H4 (cell line): ENCODE measurements at places on chromosomes 3 and 15. TPM values are rescaled to one million over a fixed set of nuclear protein-coding genes. Genes with fewer than 3 reads are reported as not detected.

RTP4 gene
- total RNA-seq, result 16.6 and 18.7 TPM in 2 replicates

IGSF10 gene
- total RNA-seq, result under 0.01 and 0.77 TPM in 2 replicates

GHSR gene
- not detected in 2 replicates for total RNA-seq

ALDH1A2 gene
- not detected in 2 replicates for total RNA-seq

MYL3 gene
- total RNA-seq, result not detected in 2 replicates

NR1I2 gene
- not detected in 2 replicates for total RNA-seq

TGM5 gene
- total RNA-seq, result not detected in 2 replicates

GALNT15 gene
- total RNA-seq, result not detected in 2 replicates

LMAN1L gene
- 0.10 TPM in 1 of 2 replicates, not detected in the other for total RNA-seq

FURIN gene
- total RNA-seq, result 8.1 and 16.9 TPM in 2 replicates

GOLGA6D gene
- not detected in 2 replicates for total RNA-seq

- no peak for DNase-seq
Observed at GRCh38 chr3:136546720-136547119, 205.5 kb downstream of the STAG1 start.

GRCh38 chr3:183265834-183266417, 12.9 kb downstream of the B3GNT5 start:
- DNase-seq, result peak; percentile 73

DNA sequence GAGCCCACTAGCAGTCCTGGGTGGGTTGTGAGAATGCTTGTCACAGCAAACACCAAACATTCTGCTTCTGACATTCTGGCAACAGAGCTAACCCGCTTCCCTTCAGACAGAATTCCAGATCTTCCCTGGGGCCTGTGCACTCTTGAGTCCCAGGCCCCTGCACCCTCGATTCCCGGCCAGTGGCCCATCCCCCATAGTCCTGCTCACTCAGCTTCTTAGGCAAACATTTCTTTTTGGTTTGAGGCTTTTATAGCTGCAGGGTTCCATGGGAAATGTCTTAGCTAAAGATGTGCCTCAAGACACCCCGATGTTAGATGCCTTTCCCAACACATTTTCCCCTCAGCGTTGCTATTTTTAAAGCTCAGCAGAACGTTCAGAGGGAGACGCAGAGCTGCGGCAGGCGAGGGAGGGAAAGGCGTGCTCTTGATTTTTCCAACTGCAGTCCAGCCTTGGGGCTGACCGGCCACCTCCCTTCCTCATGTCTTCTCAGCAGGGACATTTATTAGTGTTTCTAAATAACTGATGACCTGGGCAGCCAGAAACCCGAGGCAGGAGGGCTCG, 35.2 kb downstream of the ABTB1 start:
- DNase-seq, result no peak

DNA sequence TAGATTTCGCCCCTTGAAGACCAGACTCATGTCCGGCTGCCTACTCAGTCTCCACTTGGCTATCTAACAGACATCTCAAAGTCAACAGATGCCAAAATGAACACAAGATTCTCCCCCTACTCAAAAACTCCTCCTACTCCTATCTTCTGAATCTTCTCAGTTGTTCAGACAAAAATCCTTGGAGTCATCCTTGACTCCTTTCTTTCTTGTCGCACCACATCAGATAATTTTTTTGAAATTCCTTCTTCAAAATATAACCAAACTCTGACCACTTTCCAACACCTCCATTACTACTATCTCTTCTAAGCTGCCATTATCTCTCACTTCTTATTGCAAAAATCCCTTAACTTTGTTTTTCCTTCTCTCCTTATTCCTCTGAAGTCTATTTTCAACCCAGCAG, 141.9 kb upstream of the SLC7A14 start:
- DNase-seq, result no peak

DNA sequence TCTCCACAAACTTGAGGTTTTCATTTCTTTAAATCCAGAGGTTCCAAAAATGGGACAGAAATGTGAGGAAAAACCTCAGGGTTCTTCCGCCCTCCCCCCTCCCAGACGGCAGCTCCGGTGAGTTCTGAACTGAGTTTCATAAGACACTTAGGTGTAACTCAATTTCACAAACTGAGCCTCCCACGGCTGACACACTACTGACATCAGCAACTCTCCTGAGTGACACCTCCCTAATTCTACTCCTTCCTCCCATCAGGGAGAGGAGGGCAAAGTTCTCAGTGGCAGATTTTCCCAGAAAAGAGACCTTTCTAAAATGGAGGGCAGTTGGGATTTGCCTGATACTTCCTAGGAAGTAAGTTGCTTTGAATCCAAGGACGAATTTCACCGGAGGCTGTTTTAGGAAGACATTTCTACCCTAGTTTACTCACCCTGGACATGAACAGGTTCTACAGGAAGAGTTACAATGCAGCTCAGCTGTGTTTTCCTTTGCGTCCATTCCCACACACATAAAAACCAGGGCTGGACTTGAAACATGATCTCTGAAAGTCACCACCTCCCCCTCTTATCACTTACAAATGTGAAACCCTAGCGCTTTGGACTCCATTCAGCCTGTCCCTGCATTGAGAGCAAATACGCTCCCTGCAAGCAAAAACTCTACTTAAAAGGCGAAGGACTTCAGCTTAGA, 78.1 kb upstream of the LMOD3 start:
- DNase-seq, result no peak

GRCh38 chr3:5194341-5194740, 6.8 kb downstream of the EDEM1 start:
- no peak for DNase-seq

- no peak for DNase-seq
Observed at GRCh38 chr3:41986561-41986960, 24.7 kb upstream of the ULK4 start.

DNA sequence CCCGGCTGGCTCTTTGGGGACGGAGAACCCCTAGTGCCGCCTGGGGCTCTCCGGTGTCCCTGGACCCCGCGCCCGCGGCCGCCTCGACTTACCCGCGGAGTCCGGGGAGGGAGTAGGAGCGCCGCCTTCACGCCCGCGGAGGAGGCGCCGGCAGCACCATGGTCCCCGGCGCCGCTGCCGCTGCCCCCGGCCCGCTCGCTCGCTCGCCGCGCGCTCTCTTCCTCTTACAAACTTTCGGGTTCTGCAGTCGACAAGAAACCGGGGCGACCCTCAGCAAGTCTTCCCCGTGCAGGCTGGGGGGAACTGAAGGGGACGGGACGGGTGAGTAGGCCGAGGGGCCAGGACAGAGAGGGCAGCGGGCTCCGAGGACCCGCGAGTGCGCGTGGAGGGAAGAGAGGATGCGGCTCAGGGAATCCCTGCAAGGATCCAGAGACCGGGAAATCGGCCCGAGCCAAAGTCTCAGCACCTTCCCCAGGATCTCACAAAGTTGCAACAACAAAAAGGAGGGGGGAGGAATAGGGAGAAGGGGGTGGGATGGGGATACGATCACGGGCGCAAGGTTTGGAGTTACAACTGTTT, 2.0 kb downstream of the FOXP1 start:
- DNase-seq, result no peak

DNA sequence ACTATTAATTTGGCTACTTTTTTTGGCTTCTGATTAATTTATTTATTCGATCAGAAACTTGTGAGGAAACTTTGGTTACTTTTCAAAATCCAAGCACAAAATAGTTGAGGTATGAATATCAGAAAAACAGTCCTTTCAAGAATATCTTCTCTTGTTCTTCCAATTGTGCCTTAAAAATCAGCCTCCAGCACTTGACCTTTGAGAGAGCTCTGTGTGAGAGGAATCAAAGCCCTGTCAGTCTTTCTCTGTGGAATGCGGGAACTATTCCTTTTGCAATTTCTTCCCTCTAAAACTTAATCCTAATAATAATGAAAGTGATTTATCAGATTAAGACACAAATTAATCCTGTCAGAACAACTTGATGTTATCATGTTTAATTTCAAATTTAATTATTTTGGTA, 185.9 kb downstream of the ABHD5 start:
- DNase-seq, result no peak

DNA sequence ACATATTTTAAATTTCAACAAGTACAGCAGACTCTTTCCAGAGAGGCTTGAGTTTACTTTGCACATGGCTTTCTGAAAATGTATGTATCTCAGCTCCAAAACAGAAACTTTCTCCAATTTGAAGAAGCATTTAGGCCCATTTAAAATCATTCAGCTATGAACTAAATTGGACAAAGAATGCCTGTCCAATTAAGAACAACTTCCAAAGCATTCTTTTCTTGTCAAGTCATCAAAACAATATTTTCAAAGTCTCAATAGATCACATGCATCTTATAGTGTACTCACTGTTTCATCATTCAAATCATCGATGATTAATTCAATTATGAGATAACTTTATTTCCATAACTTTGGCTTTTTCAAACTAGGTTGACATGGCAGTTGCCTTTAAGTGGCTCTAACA, 95.2 kb downstream of the KBTBD8 start:
- DNase-seq, result no peak

GRCh38 chr3:10682692-10683091, 133.3 kb upstream of the SLC6A11 start:
- no peak for DNase-seq

DNA sequence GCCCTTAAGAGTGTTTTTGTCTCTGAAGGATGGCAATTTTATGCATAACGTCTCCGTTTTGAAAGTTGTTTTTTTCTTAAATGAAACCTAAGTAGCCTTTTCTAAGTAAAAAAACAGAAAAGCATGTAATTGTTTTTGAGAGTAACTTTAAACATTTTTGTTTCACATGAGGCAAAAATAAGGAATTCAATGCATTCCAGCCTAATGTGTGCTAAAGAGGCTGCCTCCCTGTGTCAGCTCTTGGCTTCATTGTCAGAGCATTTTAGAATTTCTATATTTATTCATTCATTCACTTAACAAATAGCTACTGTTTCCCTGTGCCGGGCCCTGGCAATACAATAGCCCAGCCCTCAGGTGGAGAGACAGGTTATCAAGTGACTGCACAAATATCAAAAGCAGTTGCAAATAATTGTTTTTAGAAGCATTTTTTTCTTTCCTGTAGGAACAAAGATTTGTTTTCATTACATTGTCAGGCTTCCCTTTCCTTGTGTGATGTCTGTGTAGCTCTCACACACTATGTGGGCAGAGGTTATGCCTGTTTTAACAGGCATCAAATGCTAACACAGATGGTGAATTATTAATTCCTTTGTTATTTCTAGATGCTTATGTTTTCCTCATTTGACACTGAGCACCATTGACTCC, 81.9 kb downstream of the CCK start:
- no peak for DNase-seq

- no peak for DNase-seq
Observed at GRCh38 chr15:78977591-78978347, 32.9 kb upstream of the CTSH start.

DNA sequence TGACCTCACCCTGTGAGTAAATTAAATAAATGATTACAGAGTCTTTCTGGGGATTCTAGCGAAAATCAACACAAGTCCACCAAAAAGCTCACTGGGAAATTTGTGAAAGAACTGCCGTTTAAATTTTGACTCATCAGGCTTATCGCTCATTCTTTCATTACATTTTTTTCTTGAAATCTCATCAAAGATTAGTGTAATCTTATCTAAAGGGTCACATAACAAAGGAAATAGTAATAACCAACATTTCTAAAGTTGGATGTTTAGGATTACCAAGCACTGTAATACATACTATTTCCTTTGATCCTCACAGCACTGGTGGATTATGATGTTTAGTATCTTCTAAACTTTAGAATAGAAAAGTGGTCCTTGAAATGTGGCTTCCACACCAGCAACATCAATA, 111.1 kb upstream of the CBLB start:
- no peak for DNase-seq
